ENCODE measurements at places on chromosomes 11 and 22.

DNA sequence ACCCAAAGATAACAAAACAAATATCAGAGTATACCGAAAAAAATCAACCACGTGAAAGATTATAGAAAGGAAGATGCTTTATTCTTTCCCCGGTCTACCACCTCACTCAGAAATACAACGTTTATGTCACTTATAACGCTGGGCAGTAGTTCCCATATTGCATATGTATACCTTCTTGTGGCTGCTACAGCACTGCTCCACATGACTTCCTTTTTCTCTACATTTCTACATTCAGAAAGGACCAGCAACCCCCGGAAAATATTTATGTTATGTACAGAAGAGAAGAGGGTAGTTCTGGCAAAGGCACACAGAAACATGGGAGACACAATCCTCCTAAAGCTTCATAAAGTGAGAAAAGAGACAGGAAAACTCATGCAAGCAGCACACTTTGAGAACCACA is 56.8 kb downstream of the MTMR2 start:
- no peak for DNase-seq

GRCh38 chr11:111361874-111362273 is 17.2 kb downstream of the POU2AF1 start:
- DNase-seq: no peak

GRCh38 chr11:58513747-58514367 is 6.0 kb upstream of the OR5B21 start:
- no peak for DNase-seq

GRCh38 chr11:35305670-35306382 is 113.5 kb downstream of the SLC1A2 start:
- peak; percentile 29 for DNase-seq

DNA sequence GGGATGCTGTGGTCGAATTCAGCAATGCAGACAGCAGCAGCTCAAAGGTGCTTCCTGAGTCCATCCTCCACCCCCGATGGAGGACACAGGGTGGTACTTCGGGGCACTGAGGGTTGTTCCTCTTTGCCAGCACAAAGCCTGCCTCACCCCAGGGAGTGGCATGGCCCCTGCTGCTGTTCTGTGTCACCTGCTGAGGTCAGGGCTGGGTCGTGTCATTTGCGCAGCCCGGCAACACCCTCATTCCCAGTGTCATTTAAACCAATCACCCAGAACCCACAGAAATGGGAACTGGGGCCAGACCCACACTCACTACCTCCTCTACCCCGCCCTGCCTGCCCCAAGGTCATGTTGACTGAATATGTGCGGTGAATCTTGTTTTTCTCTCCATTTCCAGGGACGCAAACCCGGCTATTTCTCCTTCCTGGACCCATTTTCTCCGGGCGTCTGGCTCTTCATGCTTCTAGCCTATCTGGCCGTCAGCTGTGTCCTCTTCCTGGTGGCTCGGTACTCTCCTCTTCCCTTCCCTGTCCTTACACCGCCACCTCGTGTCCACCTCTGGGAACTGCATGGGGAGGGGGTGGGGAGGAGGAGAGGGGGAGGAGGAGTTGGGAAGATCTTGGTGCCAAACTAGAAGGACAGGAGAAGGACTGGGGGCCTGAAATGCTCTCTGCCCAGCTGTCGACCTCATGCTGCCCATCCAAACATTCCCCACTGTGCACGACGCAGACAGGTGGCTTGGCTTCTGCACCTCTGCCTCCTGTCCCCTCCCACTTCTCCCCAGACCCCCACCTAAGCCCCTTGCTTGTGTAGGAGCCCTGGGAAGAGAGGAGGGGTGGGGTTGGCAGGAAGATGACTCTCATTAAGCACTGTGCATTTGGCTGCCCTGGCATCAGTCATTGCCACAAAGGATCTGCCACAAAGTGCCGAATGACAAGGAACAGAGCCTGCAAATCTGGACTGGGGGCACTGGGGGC is 71.2 kb upstream of the TBCEL start:
- DNase-seq: peak; percentile 51

- no peak for DNase-seq
Observed at GRCh38 chr11:71309181-71309580, 56.8 kb upstream of the SHANK2 start.

DNA sequence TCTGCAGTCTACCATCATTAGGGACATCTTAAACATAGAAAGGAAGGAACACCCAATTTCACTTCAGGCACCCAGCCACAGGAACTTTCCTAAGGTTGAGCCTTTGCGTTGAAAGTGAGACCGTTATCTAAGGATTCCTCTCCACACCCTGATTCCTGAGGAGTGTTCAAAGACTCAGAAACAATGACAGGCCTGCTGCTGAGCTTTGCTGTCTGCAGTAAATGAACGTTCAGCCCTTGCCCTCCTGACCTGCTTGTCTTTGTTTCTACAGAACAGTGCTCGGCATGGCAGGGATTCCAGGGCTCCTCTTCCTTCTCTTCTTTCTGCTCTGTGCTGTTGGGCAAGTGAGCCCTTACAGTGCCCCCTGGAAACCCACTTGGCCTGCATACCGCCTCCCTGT is 7.0 kb downstream of the PRSS23 start:
- DNase-seq: no peak

- DNase-seq: no peak
Observed at GRCh38 chr11:93822359-93822758, 28.1 kb downstream of the VSTM5 start.

DNA sequence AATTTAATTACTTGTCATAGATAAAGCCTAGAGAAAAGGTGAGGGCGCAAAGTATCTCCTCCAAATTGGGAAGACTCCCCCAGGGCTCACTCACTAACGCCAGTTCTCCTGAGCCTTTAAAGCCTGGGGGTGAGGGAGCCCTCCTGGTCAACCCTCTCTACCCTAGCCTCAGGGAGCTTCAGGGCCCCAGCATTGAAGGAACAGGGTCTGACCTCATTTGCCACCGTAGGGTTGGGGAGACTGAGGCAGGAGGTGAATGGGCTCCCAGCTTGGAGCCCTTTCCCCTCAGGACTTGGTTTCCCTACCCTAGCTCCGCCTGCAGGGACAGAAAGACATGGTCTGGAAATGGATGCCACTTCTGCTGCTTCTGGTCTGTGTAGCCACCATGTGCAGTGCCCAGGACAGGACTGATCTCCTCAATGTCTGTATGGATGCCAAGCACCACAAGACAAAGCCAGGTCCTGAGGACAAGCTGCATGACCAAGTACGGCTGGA is 1.7 kb downstream of the FOLR2 start:
- DNase-seq: no peak

DNA sequence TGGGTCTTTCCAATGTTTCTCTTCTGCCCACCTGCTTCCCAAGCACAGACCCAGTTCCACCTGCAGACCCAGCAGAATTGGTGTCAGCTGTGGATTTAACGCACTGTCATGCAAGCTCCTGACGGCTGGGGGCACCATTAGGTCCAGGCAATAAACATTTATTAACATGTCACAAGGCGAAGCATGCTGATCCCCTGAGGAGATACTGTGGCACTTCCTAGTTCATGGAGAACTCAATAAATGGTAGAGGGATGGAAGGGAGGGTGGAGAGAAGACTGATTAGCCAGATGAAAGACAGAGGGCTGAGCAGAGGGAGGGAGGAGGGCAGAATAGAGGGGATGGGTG is 68.3 kb upstream of the TSPAN18 start:
- DNase-seq: no peak

- no peak for DNase-seq
Observed at GRCh38 chr11:47233989-47234668, 14.5 kb downstream of the ACP2 start.

- no peak for DNase-seq
Observed at GRCh38 chr22:24498824-24499223, 3.7 kb downstream of the UPB1 start.

DNA sequence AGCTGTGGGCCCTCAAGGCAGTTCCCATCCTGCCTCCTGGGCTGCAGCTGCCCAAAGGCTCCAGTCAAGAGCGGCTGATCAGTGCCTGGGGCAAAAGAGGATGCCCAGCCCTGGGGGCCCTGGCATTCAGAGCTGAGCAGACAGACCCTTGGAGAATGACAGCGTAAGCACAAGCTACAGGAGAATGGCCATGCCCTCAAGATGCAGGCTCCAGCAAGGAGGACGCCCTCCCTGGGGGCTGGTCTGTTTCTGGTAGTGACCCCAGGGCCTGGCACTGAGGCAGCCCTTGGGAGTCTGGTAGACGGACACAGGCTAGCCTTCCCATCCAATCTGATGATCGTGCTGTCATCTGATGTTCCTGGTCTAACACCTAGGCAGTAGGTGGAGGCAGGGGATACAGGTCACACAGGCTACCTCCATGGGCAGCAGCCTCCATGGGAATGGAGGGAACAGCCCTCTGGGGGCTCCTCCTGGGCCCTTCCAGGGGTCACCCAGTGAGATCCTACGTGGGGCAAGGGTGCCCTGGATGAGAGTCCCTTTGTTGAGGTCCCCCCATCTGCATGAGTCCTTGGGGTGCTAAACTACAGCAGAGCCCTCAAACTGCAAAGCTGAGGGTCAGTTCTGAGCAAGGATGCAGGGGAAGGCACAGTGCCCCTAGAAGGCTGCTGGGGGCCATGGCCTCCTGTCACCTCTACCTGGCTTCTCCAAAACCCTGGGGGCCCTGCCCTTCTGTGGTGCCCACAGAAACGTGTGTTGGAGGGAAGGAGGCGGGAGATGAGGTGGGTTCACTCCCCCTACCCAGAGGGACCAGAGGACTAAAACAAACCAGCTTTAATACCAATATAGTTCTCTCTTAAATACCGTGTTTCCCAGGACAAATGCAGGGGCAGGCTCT is 10.2 kb upstream of the SF1 start:
- no peak for DNase-seq

DNA sequence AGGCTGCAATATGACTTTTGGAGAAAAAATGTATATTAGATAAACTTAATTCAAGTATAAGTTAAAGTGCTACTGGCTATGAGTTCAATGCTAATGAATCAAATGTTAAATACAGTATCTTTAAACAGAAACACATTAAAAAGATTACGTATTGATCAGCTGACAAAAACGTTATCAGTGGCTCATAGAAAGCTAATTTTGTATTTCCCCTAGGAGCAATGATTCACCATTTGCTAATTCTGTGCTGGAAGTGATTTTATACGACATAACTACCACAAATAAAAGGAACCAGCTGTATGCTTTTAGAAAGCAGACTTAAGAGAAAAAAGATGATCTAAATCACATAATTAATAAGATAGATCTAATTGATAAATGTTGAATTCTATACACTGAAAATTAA is 43.6 kb downstream of the MRE11 start:
- DNase-seq: no peak

GRCh38 chr11:114081641-114082414 is 22.3 kb downstream of the ZBTB16 start:
- no peak for DNase-seq

DNA sequence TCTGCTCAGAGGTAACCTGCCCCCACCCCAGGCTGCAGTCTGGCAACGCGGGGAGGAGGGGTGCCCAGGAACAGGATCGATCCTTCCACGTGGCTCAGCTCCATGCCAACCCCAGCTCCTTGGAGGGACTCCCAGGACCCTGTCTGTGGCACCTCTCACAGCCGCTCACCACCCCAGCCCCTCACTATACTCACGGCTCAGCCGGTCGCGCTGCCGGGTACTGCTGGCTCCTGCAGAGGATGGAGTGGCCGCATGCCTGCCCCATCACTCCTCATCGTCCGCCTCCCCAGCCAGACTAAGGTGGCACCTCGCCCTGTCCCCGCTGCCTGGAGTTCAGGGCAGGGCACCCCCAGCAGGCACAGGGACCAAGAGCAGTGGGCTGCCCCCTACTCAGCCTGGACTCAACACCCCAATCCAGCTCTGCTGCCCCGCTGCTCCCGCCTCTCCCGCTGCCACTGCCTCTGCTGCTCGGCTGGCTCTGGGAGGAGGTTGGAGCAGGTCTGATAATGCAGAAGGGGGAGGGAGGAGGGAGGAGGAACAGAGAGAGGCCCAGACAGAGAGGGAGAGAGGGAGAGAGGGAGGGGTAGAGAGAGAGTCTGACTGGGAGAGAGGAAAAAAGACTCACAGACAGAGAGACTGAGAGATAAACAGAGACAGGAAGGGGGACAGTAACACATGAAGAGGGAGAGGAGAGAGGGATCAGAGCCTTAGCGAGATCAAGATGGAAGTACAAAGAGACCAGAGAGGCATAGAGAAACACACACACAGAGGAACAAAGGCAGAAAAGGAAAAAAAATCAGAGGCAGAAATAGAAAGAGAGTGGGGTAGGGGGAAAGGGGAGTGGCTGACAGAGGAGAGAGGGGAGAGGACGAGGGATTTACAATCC is at the start of gene PDE2A:
TSS of gene PDE2A (minus strand) at position 480 of the 886 bp plus-strand sequence. CDS start at position 265, 215 bp downstream.
- DNase-seq: no peak

- no peak for DNase-seq
Observed at GRCh38 chr11:18282626-18283025, 16.6 kb downstream of the SAA1 start.

DNA sequence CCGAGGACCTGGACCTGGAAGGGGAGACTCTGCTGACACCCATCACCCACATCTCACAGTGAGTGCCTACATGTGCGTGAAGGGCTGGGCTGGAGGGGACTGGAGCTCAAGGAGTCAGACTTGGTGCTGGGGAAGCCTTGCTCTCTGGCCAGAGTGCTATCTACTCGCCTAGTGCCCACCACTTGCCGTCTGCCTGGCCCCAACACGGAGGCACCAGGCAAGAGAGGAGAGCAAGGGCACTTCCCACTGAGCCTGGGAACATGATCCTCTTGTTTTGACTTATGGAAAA is 37.8 kb downstream of the KCNQ1OT1 start:
- DNase-seq: no peak

DNA sequence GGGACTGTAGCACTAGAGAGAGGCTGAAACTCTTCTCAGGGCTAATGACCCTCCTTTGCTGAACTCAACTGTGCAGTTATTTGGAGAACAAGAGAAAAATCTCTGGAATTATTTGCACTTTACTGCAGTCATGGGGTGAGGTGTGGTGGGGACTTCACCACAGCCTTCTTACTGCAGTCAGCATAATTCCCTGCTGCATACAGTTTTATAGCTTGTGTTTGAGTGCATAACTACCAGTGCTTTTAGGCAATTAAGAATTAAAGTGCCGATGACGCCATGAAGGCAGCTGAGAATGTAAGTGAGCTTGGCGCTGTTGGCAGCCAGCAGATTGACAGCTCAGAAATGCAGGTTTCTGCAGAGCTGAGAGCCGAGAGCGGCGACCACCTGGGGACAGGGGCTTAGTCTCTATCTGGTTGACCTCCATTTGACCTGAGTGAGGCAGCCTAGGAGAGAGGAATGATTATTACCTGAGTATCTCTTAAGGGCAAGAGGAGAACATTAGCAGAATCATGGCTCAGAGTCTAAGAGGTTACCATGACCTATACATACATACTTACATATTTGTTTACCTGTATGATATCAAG is 830.0 kb downstream of the NTM start:
- DNase-seq: no peak
